ENCODE measurements at places on chromosomes 2 and 18. TPM values are rescaled to one million over a fixed set of nuclear protein-coding genes. Genes with fewer than 3 reads are reported as not detected.

The TIGD1 gene
- 11.2 TPM for total RNA-seq

The GRB14 gene
- 11.6 TPM for total RNA-seq

DNA sequence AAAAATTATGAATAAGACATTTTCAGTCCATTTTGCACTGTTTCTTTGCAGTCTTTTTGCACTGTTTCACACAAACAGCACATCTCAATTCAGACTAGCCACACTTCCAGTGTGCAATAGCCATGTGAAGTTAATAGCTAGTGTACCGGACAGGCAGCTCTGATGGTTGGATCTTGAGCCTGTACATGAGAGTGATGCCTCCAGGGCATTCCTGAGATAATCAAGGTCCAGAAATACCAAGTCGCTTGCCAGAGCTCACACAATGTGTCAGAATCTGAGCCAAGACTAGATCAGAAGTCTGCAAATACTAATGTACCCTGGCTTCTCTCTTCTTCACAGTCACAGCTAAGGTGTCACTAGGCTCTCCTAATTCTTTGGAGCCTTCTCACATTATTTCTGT, 180.2 kb downstream of the OSR1 start:
- DNase-seq, result no peak
- no peak overlapping the region for H3K4me3 ChIP-seq
- no peaks in the 10 kb centered on the region for H3K27me3 ChIP-seq

DNA sequence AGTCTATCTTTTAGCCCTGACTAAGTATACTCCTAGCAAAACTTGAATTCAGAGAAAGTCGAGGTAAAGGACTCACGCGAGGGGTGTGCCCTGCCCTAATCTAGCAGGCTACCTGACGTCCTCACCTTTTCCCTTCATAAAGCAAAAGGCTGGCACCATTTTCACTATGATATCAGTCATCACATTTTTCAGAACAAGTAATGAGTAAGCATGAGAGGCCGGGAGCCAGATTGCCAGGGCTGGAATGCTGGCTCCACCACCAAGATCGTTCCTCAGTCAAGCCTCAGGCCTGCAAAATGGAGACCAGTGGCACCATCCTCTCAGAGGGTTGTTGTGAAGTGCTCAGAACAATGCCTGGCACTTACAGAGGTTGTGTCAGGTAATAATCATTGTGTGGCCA, 18.7 kb upstream of the NCKAP5 start:
- peaks cover 7% of the 10 kb centered on the region for H3K4me1 ChIP-seq
- peaks cover 16% of the 10 kb centered on the region for H3K27me3 ChIP-seq
- no peak for DNase-seq
- no peak overlapping the region for H3K27ac ChIP-seq
- H3K4me3 ChIP-seq, result no peak overlapping the region

DNA sequence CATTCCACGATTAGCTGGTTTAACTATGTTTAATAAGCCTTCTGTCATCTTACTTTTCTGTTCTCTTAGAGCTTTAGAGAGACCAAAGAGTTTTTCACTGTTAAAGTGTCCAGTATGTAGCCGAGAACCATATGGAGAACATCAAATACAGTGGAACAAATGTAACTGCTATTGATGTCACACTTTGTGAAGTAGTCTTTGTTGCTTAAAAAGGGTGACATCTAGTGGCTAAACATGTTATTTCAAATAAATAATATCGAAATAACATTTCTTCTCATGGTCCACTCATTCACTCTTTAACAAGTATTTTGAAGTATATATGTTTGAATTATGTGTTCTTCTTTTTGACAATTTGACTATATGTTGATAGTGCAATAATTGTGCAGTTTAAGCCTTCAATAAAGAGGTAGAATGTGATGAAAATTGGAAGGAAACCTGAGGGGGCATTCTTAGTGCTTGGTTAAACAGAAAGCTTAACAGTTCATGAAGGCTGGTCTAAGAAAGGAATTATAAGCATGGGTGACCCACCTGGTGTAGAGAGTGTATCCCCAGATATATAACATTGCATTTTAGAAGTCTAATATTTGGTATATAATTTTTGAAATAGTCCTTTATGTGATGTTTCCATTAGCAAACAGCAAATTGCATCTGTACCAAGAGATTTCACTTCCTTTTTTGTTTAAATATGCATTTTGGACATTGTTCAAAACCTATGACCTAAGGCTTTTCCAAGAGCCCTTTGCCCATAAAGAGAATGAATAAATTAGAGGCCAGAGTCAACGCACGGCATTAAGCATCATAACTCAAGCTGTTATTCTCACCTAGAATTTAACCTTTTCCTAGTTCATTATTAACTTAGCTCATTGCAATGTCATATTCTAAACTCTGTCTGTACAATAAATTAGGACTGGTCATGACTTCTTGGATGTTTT, 112.1 kb downstream of the KYNU start:
- no peaks in the 10 kb centered on the region for H3K27me3 ChIP-seq
- H3K4me1 ChIP-seq, result peaks cover 44% of the 10 kb centered on the region
- no peaks in the 10 kb centered on the region for H3K36me3 ChIP-seq
- H3K4me3 ChIP-seq, result no peak overlapping the region
- H3K27ac ChIP-seq, result no peak overlapping the region

DNA sequence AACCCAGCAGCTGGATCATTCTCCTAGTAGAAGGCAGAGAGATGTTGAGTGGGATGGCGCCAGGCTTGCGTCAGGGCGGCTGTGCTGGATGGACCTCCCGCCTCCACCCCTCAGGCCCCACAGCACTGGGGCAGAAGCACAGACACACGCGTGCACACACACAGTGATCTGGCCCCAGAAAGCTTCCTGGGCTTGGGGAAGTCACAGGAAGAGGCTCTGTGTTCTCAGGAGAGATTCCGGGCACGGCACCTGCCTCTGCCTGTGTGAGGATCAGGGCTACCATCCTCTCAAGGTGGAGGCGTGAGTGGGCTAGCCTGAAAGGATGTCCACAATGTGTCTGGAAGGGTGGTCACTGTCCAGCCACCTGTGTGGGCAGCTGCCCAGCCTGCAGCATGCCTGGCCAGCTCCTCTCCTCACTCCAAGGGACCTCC, 229.8 kb upstream of the HS6ST1 start:
- H3K4me1 ChIP-seq, result peaks cover 27% of the 10 kb centered on the region
- H3K4me3 ChIP-seq, result no peak overlapping the region
- H3K27ac ChIP-seq, result no peak overlapping the region
- H3K36me3 ChIP-seq, result no peaks in the 10 kb centered on the region
- H3K27me3 ChIP-seq, result no peaks in the 10 kb centered on the region

DNA sequence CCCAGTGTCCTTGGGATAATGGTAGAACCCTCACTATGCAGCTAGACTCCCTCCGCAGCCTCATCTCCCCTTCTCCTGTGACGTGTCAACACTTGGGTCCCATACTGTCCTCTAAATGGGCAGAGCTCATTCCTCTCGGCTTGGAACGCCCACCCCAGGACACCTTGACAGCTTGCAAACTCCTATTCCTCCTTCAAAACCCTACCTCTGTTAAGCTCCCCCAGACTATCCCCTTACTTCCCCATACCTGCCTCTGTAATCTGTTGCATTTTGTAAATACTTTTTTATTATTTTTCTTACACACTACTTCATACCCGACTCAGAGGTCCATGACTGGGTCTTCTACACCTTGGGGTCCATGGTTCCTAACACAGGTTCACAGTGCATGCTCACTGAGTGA, 28.0 kb downstream of the STEAP3 start:
- H3K27me3 ChIP-seq, result no peaks in the 10 kb centered on the region
- no peak overlapping the region for H3K4me3 ChIP-seq
- no peak overlapping the region for H3K27ac ChIP-seq
- no peaks in the 10 kb centered on the region for H3K36me3 ChIP-seq
- peaks cover 8% of the 10 kb centered on the region for H3K4me1 ChIP-seq

The LIMS4 gene
- 1.2 TPM for total RNA-seq

The ZBTB14 gene
- total RNA-seq, result 14.6 TPM

GRCh38 chr2:54085069-54085468, 30.3 kb upstream of the ACYP2 start:
- no peak overlapping the region for H3K27ac ChIP-seq
- no peak overlapping the region for H3K4me3 ChIP-seq
- DNase-seq, result no peak
- H3K36me3 ChIP-seq, result no peaks in the 10 kb centered on the region

- H3K36me3 ChIP-seq, result no peaks in the 10 kb centered on the region
- H3K4me1 ChIP-seq, result peaks cover 79% of the 10 kb centered on the region
- no peak overlapping the region for H3K4me3 ChIP-seq
- H3K27ac ChIP-seq, result peak overlapping the region; percentile 70
- DNase-seq, result no peak
Measured at GRCh38 chr2:200356321-200356720, 49.8 kb downstream of the SPATS2L start.

- peak; percentile 46 for DNase-seq
- peak overlapping the region; percentile 79 for H3K27ac ChIP-seq
- H3K4me3 ChIP-seq, result peak overlapping the region; percentile 86
Measured at GRCh38 chr2:62197011-62197924, 1.4 kb downstream of the B3GNT2 start.

GRCh38 chr2:172262486-172262885, 159.8 kb upstream of the DLX2 start:
- no peak overlapping the region for H3K27ac ChIP-seq
- no peaks in the 10 kb centered on the region for H3K27me3 ChIP-seq
- peaks cover 1% of the 10 kb centered on the region for H3K4me1 ChIP-seq
- H3K4me3 ChIP-seq, result no peak overlapping the region
- DNase-seq, result no peak

DNA sequence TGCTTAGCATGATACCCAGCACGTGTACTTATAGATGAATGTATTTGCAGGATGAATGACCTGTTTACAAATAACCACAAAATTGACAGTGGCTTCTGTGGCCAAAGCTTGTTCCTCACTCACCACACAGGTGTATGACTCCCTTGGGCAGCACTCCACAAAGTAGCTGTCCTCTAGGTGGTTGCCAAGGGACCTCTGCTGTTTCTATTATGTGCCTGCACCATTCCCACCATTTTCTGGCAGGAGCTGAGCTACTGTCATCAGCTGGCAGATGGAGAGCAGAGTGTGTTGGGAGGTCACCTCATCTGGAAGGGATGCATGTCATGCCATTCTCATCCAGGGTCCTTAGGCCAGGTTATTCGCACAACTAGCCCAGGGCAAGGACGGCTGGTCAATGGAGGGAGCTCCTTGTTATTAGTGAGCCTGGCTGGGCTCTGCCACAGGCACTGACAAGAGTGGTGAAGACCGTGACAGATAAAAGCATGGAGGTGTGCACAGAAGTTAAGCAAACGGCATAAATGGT, 37.1 kb upstream of the TRIB2 start:
- peaks cover 10% of the 10 kb centered on the region for H3K4me1 ChIP-seq
- no peak overlapping the region for H3K4me3 ChIP-seq
- no peak for DNase-seq
- no peaks in the 10 kb centered on the region for H3K36me3 ChIP-seq

The CHST9 gene
- total RNA-seq, result 2.4 TPM

DNA sequence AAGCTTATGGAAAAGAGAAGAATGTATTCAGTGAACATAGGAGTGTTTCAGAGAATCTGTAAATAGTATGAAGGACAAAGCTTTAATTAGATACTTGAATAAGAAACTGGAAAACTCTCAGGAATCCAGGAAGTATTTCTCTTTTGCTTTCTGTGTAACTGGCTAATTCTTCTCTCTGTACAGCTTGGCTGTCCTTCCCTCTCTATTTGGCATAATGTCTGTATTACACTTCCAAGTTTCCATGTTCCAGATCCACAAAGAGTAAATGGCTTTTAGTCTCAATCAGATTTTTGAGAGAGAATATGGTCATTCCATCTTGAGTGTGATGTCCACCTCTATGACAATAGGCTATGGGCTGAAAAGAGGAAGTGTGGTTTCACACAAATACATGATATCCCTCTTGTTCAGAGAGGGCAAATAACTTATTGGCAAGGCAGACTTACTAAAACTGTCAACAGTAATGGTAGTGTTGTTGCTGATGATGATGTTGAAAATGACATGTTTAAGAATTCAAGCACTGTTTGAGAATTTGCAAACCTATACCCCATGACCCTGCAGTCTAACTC, 129.2 kb upstream of the ERBB4 start:
- peaks cover 2% of the 10 kb centered on the region for H3K36me3 ChIP-seq
- peaks cover 5% of the 10 kb centered on the region for H3K4me1 ChIP-seq
- H3K4me3 ChIP-seq, result no peak overlapping the region
- H3K27me3 ChIP-seq, result no peaks in the 10 kb centered on the region

DNA sequence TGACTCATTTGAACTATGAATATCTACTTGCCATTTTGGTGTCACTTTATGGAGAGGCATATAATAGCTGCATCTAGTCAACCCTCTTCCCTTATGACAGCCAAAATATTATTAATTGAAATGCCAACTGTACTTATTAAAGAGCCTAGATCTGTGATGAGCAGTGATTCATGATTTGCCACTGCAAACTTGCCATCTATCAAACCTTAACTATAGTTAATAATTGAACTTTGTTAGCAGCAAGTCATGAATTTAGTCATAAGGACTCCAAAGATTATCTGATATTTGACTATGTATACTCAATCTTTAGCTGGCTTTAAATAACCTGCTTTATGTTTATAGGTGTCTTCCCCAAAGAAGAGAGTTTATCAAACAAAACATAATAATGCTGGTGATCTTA, 116.4 kb upstream of the VWC2L start:
- H3K4me1 ChIP-seq, result no peaks in the 10 kb centered on the region
- H3K27ac ChIP-seq, result no peak overlapping the region
- H3K4me3 ChIP-seq, result no peak overlapping the region

The NR4A2 gene
- total RNA-seq, result 2.1 TPM

- no peak overlapping the region for H3K4me3 ChIP-seq
- no peaks in the 10 kb centered on the region for H3K27me3 ChIP-seq
- H3K36me3 ChIP-seq, result peaks cover 9% of the 10 kb centered on the region
- no peak overlapping the region for H3K27ac ChIP-seq
Measured at GRCh38 chr2:9981655-9982054, 30.2 kb downstream of the GRHL1 start.

The SP5 gene
- 2.7 TPM for total RNA-seq

DNA sequence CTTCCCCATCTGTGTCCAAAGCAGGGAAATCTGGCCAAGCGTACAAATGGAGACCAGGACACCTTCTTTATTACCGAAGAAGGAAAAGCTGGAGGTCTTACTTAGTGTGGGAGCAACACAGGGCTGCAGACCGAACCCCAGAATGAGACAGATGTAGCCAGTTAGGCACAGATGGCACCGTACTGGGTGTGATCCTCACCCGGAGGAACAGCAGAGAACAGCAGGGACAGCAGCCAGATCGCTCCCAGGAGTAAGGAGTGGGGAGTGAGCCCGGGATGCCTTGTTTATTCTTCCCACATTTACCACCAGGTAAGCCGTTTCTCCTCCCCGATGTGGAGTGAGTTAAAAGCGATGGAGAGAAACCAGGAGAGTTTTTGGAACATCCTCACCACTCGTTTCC, 150.7 kb upstream of the SPRED2 start:
- no peak overlapping the region for H3K4me3 ChIP-seq
- H3K27me3 ChIP-seq, result no peaks in the 10 kb centered on the region
- peaks cover 8% of the 10 kb centered on the region for H3K4me1 ChIP-seq
- no peaks in the 10 kb centered on the region for H3K36me3 ChIP-seq
- DNase-seq, result no peak

The ITGAV gene
- 100 TPM for total RNA-seq

GRCh38 chr2:33903701-33904100, 304.6 kb upstream of the FAM98A start:
- DNase-seq, result no peak
- no peak overlapping the region for H3K4me3 ChIP-seq
- no peaks in the 10 kb centered on the region for H3K36me3 ChIP-seq
- H3K27ac ChIP-seq, result no peak overlapping the region

Data from mesothelial cell of epicardium (in vitro differentiated cells).